ENCODE measurements at places on chromosomes 7 and 10. TPM values are rescaled to one million over a fixed set of nuclear protein-coding genes. Genes with fewer than 3 reads are reported as not detected.
A peak's percentile ranks its signal among the peaks of the same experiment; 100 is the strongest.

LRRC17 gene
- not detected for total RNA-seq

LIPF gene
- total RNA-seq = not detected

KBTBD2 gene
- 124 TPM for total RNA-seq

DNA sequence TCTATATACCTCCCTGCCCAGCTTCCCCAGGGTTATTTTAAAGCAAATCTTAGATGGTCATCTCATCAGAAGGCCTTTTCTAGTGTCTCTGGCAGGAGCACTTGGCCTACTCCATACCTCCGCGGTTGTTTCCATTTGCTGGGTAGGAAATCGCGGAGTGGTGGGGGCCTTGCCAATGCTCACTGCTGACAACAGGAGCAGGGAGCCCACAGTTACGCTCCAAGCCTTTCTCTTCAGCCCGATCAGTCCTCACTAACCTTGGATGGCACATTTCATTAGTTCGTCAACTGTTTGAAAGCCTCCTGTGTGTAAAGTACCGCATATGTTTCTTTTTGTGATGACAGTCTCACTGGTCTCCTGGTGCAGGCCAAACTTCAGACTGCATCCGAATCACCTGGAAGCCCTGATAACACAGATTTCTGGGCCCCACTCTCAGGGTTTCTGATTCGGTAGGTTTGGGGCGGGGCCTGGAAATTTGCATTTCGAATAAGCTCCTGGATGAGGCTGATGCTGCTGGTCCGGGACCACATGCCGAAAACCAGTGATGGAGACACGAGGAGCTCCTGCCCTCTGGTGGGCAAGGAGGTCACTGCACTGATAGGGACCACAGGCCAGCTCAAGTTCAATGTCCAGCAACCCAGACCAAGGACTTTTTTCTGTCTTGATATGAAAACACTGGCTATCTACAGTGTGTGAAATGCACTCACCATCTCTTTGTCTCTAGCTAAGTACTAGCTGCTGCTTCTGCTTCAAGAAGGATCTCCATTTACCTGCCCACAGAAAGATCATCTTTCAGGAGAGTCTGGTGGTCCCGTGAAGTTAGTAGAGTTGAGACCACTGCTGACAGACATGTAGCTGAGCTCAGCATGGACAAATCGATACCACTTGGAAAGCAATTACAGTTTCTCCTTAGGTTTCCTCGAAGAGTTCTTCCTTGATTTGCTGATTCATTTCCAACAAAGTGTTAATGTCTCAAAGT lies 14.0 kb downstream of the LRGUK start:
- peak; percentile 39 for DNase-seq

- DNase-seq = no peak
Measured at GRCh38 chr10:112223725-112224124, 40.2 kb upstream of the GPAM start.

CLIP2 gene
- total RNA-seq = 10.5 TPM

DNA sequence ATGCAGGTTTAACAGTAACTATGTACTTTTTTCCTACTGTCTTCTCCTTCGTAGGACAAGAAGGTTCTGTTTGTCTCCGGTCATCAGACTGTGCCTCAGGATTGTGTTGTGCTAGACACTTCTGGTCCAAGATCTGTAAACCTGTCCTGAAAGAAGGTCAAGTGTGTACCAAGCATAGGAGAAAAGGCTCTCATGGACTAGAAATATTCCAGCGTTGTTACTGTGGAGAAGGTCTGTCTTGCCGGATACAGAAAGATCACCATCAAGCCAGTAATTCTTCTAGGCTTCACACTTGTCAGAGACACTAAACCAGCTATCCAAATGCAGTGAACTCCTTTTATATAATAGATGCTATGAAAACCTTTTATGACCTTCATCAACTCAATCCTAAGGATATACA lies 2.4 kb downstream of the DKK1 start:
- DNase-seq = no peak

GRCh38 chr7:137717811-137718271 lies 128.9 kb downstream of the DGKI start:
- no peak for DNase-seq

DNA sequence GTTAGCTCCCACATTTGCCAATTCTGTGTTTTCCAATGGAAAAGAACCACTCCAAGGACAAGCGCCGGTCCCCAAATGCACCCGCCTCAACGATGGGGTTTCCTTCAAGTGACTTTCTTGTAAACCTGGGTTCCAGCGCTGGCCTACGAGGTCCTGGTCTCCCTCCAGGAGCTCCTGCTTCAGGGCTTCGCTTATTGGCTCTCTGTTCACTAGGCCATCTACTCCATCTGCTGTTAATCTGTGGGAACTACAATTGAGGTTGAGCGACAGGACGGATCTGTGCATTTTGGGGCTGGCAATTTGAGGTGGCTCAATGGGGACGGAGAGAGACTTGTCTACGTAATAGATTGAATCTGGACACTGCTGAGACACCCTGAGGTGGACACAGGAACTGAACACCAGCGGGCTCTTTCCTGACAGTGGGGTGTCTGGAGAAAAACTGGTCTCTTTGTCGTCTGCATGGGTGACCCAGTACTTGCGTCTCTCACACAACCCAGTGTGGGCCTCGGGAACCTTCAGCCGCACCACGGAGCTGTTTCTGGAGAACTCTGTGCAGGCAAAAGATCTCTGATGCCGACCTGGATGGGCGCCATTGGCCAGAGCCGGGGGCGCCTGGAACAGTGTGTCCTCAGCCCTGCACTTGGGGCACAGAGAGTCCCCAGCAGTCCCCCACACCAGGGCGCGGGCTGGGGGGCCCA lies 115.9 kb upstream of the ADAM12 start:
- DNase-seq = no peak

DNA sequence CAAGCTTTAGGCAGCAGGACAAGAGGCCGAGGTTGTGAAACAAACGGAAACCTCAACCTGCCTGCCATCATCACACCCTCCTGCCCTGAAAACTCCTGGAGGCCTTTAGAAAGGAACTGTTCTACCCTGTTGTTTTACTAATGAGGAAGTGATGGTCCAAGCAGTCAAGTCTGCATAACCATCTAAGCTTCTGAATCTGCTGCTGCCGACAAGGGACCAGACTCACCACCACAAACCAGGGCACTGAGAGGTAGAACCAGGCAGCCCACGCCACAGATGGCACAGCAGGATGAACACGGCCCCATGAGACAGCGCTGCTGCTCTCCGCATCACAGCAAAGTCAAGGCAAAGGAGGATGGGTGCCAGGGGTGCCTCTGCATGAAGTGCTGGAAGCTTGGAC lies 209.4 kb downstream of the CELF2 start:
- DNase-seq = no peak

- DNase-seq = no peak
Measured at GRCh38 chr7:117992635-117993376, 119.6 kb upstream of the CTTNBP2 start.

GRCh38 chr10:84288151-84288550 lies 40.2 kb upstream of the CCSER2 start:
- DNase-seq = no peak

CALML3 gene
- not detected for total RNA-seq

- no peak for DNase-seq
Measured at GRCh38 chr10:78292982-78293865, 259.6 kb downstream of the RPS24 start.

- no peak for DNase-seq
Measured at GRCh38 chr7:156753630-156754029, 113.1 kb downstream of the RNF32 start.

- DNase-seq = no peak
Measured at GRCh38 chr10:132664407-132664806, 121.5 kb downstream of the NKX6-2 start.

GRCh38 chr7:28904578-28905048 lies 53.5 kb downstream of the TRIL start:
- no peak for DNase-seq

DNA sequence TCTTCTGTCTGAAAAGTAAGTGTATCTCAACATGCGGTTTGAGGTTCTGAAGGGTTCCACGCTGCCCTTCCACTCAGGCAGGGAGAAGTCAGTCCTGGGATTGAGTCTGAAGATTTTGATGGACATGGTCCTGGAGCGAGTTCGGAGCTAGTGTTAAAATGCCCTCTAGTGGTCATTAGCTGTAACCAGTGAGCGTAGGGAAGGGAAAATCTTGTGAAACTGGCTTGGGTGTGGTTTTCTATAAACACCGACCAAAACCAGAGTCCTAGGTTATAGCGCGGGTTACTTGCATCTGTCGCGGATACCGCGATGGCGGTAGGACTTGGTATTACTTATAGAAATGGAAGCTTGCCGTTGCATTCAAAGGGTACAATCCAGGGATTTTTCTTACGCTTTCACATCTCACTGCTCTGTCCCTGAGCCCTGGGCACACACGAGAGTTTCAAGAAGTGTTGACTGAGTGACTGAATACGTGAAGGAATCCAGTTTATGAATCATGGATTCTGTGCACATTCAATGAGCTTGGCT lies 348.2 kb upstream of the C7orf33 start:
- DNase-seq = no peak

URGCP gene
- 21.5 TPM for total RNA-seq

DNA sequence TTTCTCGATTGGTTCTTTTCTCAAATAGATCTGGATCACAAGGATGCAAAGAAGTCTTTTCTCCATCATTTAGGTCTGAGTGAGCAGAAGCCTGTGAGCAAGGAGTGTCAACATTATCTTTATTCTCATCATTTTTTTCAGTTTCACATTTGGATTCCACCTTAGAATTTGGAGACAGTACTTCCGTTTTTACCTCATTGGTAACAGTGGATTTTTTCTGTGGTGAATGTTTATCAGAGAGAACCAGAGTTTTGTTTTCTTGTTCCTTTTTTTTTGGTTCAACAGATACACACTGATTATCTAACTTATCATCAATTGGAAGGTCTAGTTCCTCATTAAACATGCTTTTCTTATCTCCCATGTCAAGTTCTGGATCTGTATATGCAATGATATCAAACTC lies 151.3 kb downstream of the GALNT11 start:
- no peak for DNase-seq

RAMP3 gene
- total RNA-seq = not detected

LRRN3 gene
- 0.27 TPM for total RNA-seq

- DNase-seq = no peak
Measured at GRCh38 chr10:131920693-131921092, 19.9 kb downstream of the PPP2R2D start.

GRCh38 chr7:30841025-30841735 lies 70.0 kb downstream of the MINDY4 start:
- no peak for DNase-seq

ECHS1 gene
- total RNA-seq = 21.3 TPM

PDGFA gene
- 2.0 TPM for total RNA-seq

GRCh38 chr7:55477781-55478374 lies 94.4 kb downstream of the VOPP1 start:
- DNase-seq = no peak

GRCh38 chr10:28997734-28998133 lies 291.1 kb upstream of the LYZL1 start:
- DNase-seq = no peak

DNA sequence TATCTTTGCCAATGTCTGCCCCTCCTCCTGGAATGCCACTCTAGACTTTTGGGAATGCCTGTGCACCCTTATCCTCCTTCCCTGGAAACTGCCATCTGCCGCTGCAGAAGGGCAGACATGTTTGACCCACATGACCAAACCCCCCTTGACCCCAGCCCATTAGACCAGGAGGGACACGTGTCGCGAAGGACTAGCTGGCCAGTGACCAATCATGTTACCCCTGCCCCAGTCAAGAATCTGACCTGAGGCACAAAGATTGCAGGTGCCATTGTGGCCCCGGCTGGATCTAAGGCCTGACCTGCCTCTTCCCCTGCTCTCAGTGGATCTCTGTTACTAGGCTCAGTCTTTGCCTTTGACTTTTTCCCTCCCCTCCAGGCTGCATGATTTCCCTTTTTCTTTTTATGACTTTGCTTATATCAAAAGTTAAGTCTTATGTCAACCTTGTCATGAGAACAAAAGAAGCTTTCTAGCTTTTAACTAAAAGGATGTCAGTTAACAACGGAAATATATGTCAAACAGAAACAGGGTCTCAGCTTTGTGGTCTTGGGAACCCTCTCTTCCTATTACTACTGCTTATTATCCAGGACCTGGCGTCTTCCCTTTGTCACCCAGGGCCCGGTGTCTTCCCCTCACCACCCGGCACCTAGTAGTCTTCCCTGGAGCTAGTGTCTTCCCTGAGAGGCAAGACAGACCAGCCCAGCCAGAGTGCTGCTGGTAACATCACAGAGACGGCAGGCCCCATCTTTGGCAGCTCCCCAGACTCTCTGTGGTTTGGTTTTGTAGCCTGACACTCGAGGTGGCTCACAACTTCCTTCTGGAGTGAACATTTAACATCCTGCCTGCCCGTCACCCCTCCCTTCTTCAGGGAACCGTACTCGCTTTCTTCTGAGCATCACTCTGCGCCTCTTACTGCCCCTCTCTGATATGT lies 24.4 kb upstream of the PPIF start:
- peak; percentile 92 for DNase-seq

DNA sequence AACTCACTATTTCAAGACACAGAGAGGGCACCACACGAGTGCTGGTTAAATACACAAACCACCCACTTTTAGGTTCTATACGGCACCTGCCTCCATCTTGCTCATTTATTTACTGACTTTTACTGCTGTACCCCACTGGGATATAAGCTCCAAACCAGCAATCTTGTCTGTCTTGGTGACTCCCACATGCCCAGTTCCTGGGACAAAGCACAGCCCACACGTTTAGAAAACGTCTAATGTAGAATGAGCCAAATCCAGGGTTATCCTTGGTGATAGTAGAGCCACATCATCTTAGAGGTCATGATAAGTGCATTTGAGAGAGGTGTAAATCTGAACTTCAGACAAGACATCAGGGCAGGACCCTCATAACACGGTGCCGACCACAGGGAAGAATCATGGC lies 73.5 kb downstream of the NUDCD3 start:
- no peak for DNase-seq

DNA sequence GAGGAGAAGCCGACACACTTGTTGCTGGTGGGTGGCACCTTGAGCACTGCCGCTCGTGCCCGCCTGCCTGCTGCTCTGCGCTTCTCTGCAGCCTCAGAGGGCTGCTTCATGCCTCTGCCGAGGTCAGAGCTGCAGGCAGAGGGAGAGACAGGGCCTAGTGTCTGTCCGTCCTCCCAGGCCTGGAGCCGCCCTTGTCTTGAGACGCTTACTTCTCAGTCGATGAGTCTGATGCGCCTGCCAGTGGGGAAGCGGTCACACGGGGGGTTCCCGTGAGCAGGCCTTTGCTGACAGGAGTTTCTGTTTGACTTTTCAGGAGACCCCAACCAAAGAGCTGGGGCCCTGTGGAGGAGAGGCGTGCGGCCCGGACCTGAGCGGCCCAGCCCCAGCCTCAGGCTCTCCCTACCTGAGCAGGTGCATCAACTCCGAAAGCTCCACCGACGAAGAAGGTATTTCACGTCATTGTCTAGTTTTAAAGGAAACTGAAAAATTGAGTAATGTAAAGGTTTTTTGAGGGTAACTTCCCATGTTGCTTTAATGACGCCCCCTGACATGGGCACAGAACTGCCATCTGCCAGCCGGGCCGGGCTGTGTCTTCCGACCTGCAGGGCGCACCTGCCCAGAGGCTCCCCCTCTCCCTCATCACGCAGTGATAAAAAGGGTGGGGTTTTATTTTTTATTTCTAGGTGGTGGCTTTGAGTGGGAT lies 7.8 kb upstream of the BHLHA15 start:
- DNase-seq = no peak

GRCh38 chr7:5712566-5712965 lies 68.9 kb downstream of the RNF216 start:
- DNase-seq = no peak

GALNT17 gene
- not detected for total RNA-seq

Measured in natural killer cell (primary cell).